ENCODE measurements at places on chromosomes 6 and 20.

DNA sequence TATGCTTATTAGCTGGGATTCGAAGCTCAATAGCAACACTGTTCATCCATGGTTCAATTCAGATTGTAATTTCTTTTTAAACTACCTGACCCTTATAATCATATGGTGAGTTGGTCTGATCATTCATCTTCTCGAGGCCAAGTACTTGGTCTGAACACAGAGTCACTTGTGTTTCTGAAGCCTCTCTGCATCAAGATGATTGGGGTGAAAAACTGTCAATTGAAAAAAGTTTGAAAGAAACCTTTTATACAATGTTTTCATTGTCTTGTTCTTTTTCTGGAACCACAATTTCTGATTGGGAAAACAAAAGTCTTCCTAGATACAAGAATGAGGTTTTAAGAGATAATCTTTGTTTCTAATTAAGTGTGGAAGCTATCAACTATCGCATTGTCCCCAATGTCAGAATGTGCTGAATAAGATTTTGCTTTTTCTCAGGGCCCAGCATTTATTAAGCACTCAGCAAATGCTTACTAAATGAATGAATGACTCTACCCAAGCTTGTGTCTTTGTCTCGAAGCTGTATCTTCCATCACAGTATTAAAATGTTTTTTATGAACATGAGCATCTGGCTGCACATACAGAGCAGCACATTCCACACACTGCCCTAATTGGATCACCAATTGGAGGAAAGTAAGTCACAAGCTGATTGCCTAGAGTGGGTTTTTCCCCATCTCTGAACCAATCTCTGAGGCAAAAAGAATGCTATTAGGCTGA lies 45.0 kb upstream of the MOXD1 start:
- DNase-seq: no peak

- DNase-seq: peak; percentile 84
Observed at GRCh38 chr6:161353208-161353613, 79.3 kb upstream of the AGPAT4 start.

GRCh38 chr6:170156448-170157375 lies 134.2 kb downstream of the DLL1 start:
- no peak for DNase-seq

GRCh38 chr20:47365023-47365764 lies 8.7 kb upstream of the ZMYND8 start:
- no peak for DNase-seq

GRCh38 chr6:155340464-155341129 lies 26.3 kb upstream of the TFB1M start:
- peak; percentile 11 for DNase-seq

DNA sequence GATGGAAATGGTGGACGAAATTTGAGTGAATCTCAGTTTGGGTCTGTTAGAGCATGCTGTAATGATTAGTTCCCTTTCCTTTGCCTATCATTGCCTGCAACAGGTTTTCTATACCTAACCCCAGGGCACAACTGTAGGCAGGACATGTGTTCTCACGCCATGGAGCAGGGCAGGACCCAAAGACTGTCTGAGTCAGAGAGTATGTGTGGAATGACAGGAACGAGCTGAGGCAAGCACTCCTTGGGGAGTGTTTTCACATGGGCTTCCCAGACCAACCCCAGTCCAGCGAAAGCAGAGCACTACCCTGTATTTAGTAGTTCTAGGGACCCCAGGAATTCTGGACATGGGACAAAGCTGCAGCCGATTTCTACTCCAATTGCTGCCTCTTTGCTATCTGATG lies 234.2 kb downstream of the HACE1 start:
- DNase-seq: no peak

GRCh38 chr6:142271476-142271875 lies 30.3 kb upstream of the ADGRG6 start:
- DNase-seq: no peak
